LNCaP clone FGC (cell line): ENCODE measurements at places on chromosomes 2 and 18.
A peak's percentile ranks its signal among the peaks of the same experiment; 100 is the strongest.

DNA sequence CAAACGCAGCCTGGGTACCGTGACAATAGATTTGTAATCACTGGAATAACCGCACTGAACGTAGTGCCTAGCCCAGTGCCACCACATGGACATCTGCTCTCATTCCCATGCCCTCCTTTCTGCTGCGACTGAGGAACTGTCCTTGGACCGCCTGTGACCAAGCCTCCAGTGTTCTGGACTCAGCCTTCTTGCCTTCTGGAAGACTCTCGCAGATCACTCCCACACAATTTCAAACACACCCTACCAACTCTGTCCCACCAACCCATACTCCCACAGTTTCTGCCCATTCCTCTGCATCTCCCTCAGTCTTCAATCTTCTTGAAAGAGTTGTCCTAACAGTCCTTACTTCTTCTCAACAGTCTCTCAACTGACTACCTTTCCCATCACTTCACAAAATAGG is 2.1 kb downstream of the RNF149 start:
- DNase-seq: no peak

GRCh38 chr2:31192396-31192795 is 24.9 kb downstream of the CAPN14 start:
- DNase-seq: no peak

DNA sequence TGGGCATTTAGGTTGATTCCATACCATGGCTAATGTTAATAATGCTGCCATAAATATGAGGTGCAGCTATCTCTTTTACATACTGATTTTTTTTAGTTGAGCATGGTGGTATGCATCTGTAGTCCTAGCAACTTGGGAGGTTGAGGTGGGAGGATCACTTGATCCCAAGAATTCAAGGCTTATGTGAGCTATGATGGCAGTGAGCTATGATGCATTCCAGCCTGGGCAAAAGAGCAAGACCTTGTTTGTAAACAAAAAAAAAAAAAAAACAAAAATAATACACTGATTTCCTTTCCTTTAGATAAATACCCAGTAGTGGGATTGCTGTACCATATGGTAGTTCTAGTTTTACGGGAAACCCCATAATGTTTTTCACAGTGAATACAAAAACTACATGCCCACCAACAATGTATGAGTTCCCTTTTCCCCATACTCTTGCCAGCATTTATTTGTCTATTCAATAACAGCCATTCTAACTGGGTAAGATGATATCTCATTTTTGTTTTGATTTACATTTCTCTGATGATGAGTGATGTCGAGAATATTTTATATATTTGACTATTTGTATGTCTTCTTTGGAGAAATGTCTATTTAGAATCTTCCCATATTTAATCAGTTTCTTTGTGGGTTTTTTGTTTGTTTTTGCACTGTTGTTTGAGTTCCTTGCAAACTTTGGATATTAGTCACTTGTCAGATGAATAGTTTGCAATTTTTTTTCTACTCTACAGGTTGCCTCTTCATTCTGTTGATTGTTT is 281.0 kb upstream of the KYNU start:
- DNase-seq: no peak

DNA sequence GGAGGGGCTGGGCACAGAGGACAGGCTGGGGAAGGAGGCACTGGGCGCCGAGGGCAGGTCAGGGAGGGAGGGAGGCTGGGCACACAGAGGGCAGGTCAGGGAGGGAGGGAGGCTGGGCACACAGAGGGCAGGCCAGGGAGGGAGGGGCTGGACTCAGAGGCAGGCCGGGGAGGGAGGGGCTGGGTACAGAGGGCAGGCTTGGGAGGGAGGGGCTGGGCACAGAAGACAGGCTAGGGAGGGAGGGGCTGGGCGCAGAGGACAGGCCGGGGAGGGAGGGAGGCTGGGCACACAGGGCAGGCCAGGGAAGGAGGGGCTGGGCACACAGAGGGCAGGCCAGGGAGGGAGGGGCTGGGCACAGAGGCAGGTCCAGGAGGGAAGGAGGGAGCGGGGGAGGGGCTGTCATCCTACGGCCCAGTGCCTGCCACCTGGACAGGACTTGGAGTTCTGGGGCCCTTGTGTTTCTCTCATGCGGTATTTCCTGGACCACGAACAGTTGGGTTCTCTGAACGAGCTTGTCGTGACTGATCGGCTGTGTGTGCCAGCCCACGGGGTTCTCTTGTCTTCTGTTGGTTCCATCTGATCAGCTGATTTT is 46.7 kb upstream of the KCNG2 start:
- peak; percentile 75 for DNase-seq

DNA sequence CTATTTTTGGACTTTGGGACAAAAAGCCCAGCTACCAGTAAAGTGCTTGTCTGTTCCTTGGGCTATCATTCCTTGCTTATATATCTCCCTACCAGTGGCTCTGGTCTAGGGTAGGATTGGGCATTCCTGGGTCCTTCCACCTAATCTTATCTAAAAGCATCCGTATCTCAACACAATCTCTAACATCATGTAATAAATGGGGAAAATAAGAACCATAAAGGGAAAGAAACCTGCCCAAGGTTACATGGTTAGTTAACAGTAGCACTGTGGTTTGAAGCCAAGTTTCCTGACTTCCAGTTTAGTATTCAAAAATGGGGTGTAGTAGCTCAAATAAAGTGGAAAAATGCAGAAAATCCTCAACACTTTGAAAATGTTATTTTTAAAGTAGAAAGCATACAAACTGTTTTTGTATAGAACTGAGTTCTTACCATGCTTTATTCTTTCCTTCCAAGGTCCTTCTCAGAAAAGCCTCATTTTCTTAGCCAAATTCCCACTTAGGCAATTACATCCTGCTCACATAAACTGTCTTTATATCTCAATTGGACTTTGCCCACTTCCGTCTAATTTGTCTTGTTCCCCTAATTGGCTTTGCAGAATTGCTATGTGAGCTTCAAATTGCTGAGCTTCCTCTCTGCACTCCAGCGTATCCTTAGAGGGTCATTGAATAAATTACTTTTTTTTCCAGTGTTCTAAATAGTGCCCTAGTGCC is 273.1 kb upstream of the UBE2E3 start:
- no peak for DNase-seq

DNA sequence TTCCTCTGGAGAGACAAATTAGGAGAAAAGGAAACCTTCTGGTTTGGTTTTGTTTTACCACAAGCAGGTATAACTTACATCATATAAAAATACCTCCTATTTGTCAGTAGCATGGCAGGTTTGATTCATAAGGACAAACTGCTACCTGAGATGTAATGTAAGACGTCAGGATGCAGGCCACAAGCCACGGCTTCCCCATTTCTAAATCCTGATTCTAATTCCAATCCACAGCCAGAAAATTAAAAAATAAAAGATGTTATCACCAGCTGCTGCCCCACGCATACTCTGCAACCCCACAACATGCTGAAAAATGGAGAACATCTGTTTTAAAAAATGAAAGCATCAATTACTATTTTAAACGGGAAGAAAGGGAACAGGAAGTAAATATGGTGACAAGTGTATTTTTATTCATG is 197.6 kb downstream of the BCL11A start:
- DNase-seq: no peak

DNA sequence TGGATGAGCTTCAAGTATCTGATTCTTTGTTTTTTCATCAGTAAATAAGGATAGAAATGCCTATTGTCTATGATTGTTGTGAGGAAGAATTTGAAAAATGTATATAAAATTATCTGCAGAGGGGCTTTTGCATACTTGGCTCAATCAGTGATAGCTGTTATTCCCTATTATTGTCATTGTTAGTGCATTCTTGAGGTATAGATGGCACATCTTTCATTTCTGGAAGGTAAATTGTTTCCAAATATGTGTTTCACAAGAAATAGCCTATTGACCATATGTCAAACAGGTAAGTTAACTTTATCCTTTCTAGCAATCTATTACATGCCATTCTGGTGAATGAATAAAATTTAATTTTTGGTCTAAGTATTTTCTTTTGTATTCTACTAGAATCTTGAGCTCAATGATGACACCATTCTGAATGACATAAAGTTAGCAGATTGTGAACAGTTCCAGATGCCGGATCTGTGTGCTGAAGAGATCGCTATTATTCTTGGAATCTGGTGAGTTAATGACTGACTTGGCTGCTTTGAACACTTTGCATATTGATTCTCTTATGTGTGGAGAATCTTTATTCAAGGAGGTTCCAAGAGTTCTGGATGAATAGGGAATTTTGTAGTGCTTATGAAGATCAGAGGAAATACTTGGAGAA is 44.2 kb downstream of the TTC27 start:
- no peak for DNase-seq

DNA sequence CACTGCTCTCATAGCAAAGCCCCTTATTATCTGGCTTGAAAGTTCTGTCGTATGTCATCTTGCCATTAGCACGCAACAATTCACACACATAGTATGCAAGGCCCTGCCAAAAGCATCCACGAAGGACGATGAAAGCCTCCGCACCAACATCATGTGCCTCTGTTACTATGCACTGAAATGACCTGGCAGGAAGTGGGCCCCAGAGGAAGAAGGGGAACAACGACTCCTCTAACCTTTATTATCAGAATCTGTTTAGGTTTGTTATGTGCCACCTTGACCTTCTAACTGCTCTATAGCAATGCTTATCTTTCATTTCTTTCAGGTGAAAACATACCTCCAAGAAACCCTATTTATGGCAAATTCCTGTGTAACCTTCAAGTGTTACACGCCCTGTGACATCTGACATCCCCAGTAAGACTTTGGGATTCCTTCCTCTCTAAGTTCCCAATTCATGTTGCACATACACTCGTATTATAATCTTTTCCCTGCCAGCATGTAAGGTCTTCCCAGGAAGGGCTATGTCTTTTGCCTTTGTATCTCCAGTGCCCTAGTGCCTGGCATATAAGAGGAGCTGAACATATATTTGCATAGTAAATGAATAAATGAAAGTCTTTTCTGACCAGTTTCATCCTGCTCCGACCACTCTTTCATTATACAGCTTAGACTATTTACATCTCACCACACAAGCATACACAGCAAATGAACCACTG is 7.0 kb upstream of the NDUFV2 start:
- no peak for DNase-seq

DNA sequence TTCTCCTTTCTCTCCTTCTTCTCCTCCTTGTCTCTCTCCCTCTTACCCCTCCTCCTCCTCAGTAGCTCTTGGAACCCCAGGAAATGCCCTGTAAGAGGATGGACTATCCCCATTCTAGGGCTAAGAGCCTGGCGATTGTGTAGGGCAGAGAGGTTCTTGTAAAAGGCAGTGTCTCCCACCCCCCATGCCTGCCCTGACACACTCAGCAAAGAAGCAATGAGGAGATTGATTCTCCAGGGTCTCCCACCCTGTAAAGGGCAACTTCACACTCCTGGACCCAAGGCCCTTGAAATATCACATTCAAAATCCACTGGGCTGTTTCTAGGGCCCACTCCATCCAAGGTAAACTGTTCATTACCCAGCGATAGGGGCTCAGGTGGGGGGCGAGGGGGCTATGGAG is 144.1 kb downstream of the INSIG2 start:
- no peak for DNase-seq

GRCh38 chr2:56898986-56899385 is 715.2 kb downstream of the CCDC85A start:
- DNase-seq: no peak

DNA sequence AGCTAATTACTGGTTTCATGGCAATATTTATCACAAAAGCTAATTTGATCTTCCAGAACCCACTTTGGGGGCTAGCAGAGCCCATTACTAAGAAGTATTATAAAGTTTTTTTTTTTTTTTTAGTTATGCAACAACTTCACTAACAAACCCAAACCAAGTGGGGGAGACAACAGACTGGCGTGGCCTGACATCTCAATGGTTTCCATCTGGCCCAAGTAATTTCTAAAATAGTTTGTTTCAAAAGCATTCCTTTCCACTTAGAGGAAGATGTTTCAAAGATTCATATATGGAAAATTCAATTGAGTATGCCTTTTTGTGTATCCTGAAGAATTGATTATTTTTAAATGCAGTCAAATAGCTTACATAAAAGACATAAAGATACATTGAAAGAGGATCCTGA is 367.1 kb downstream of the HRH4 start:
- DNase-seq: no peak

DNA sequence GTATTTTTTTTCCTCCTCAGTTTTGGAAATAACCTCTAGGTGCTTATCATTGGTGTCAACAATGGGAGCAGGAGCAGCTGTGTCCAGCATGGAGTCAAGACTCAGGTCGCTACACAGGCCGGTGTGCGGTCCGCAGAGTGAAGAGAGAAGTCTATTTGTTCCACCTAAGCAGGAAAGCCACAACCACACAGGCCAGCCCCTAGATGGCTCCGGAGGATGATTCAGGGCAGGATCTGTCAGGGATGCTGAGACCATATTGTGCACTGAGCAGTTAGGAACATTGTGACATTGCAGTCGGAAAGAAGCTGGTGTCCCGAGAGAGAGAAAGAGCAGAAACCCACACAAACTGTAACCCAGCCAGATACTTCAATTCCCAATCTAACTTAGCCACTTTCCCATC is 136.9 kb downstream of the GAREM1 start:
- DNase-seq: no peak

- no peak for DNase-seq
Measured at GRCh38 chr18:76621782-76622495, 126.9 kb upstream of the ZNF516 start.

- DNase-seq: no peak
Measured at GRCh38 chr2:233087713-233088112, 27.6 kb downstream of the INPP5D start.

- no peak for DNase-seq
Measured at GRCh38 chr2:120771781-120772208, 36.1 kb downstream of the GLI2 start.

- DNase-seq: no peak
Measured at GRCh38 chr2:152743002-152743401, 24.6 kb downstream of the ARL6IP6 start.

DNA sequence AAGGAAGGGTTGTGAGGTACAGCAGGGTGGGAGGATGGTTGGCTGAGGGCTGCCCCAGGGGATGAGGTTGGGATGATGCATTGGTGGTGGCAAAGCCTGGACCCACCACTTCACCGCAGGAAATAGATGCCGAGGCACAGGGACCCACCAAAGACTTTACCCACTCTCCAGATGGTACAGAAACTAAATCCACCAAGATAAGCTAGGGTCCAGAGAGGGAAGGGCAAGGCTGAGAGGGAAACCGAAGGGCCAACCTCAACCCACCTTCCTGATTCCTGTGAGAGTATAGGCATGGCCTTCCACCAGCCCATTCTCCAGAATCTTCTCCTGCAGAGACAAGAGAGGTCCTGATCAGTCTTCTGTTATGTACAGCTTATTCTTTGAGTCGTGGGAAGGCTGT is 18.1 kb downstream of the CAPN14 start:
- no peak for DNase-seq
